T-helper 9 cell (primary cell): ENCODE measurements at places on chromosomes 4 and X.
A peak's percentile ranks its signal among the peaks of the same experiment; 100 is the strongest.

DNA sequence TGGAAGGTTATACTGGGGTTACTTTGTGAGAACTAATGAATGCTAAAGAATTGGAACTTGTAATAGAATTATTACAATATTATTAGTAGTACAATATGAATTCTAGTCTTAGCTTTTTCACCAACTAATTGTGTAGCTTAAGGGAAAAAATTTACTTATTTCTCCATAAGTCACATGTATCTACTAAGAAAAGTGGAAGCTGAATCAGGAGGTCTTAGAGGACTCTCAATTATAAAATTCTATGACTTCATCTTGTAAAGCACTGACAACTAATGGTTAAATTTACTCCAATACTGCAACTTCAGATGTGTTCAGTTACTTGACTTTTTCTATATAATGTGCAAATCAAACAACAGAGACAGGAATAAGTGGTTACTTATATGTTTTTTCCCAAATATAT lies 899 bp upstream of the TMPRSS11D start:
- no peak for DNase-seq

- DNase-seq: peak; percentile 40
Measured at GRCh38 chrX:101658661-101659491, 774 bp downstream of the ARMCX2 start.

DNA sequence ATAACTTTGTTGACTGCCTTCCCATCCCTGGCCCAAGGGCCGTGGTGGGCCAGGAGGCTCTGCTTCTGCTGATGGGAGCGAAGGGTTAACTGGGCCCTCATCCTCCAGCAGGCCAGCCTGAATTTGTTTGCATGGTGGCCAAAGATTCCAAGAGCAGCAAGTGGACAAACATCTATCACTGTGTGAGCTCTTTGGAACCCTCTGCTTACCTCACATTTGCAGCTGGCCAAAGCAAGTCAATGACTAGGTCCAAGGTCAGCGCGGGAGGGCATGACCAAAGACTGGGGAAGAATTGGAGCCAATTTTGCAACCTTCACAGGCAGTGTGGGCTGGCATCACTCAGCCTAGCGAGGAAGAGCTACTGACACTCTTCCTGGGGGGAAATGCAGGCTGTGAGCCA lies 67.8 kb upstream of the ATP6AP2 start:
- DNase-seq: no peak

- no peak for DNase-seq
Measured at GRCh38 chr4:8282742-8283141, 13.2 kb downstream of the HTRA3 start.

- DNase-seq: no peak
Measured at GRCh38 chr4:140315019-140315418, 58.4 kb upstream of the SCOC start.

DNA sequence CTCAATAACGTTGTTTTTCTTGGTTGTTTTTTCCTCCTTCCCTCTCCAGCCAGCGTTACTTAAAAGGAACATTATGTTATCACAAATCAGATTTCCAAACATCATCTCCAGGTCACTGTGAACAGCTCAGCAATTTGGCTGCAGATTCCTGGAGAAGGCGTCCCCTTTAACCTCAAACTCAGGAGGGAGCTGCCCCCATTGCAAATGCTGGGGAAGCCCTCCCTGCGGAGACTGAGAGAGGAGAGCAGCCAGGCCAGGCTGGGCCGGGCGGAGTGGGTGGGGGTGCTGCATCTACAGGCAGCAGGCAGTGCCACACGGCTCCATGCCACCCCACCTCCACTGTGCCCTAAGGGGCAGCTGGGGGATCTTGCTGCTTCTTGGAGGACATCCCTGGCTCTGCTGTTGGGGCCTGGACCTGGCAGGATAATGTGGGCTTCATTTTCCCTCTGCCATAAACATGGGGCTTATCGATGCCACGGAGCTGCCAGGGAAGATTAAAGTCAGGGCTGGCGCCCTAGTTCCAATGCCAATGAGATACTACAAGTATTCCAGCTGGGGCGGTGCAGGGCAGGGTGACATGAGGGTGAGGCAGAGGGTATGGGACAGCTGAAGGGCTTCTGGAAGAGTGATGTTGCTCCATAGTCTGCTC lies 148.8 kb downstream of the PJA1 start:
- DNase-seq: no peak

DNA sequence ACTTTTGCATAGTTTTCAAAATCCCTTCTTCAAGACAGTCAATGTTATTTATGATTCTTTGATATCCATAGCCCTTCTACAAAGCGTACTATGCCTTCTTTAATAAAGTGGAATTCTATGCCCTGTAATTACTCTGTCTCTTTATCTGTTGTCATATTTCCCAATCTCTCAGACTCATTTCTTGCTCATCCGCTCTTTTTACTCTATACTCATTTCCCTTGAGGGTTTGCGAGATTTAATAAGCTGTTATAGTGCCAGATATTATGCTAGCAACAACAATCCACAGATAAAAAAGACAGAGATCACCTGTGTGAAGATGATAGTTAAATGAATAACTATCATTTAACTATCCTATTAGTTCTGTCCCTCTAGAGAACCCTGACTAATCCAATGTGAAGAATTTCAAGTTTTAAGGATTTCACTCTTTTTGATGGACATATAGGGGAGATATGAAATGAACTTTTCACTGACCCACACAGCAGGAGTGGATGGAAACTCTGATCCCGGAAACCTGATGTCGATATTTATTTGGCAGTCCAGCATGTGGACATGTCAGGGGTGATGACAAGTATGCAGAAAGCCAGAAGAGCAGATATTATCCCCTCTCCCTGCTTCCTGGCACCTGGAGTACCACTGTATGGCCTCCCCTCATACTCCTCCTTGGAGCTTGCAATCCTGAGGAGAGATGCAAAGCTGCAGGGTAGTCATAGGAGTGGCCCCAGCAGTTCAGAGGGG lies 49.7 kb downstream of the TMEM156 start:
- DNase-seq: no peak

DNA sequence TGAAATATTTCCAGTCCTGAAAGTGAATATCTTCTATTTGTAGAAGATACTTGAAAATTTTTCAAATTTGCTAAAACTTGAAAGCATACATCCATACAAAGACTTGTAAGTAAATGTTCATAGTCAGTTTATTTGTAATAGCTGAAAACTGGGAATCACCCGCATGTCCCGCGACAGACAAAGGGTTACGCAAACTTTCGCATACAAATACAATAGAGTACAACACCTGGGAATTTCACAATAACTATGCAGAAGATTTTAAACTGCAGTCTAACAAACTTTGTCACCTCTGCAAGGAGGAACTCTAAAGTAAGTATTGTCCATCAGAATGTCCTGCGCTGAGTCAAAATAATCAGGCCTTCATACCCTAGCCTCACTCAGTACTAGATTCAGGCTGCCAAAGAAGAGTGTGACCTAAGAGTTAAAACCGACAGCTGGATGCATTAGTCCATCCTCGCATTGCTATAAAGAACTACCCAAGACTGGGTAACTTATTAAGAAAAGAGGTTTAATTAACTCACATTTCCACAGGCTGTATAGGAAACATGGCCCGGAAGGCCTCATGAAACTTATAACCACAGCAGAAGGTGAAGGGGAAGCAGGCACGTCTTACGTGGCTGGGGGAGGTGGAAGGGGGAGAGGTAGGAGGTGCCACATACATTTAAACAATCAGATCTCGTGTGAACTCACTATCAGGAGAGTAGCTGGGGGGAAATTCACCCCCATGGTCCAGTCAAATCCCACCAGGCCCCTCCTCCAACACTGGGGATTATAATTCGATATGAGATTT lies 60.4 kb downstream of the MMRN1 start:
- no peak for DNase-seq

DNA sequence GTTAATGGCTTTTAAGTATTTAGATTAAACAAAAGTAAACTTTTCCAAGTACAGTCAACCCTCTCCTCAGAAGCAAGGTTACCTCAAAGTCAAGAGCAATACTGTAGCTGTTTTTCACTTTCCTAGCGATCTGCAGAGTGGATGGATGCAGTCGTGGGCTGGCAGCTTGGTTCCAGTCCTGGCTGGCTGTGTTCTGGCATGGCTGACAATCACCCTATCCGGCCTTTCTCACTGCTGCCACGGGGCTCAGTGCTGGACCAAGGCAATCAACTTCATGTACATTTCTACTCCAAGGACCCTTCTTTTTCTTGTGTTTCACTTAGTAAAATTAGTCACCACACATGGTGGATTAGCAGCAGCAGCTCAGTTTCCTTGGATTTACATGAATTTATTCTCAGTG lies 208.3 kb downstream of the GABRB1 start:
- no peak for DNase-seq

DNA sequence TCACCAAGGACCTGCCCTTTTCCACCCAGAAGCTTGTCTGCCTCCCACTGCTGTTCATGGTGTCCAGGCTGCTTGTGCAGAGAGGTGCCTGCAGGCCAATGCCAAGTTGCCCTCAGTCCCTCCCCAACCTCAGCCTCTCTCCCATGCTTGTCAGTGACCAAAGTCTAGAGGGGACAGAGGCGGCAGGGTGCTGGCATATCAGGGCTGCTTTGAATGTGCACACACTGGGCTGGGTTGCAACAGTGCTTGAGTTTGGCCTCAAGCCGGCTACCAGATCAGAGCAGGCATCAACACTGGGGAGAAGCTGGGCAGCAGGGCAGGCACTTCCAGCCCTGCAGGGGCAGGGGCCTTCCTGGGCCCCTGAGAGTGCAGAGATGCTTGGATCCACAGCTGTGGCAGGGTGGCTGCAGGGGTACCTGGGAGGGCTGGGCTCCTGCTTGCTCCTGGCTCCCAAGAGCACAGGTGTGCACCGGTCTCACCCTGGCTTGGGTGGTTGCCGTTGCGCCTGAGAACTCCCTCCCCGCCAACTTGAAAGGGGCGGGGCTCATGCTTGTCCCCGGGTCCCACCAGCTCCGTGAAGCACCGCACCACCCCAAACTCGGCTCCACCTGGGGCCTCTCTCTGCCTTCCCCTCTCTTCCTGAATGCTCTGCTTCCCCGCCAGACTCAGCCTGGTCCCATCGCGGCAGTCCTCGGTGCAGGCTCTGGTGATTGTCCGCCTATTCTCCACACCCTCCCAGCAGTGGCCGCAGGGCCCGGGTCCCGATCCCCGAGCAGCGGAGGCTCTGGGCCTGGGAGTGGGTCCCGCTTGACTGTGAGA lies 1681.9 kb upstream of the ADGRL3 start:
- DNase-seq: no peak

DNA sequence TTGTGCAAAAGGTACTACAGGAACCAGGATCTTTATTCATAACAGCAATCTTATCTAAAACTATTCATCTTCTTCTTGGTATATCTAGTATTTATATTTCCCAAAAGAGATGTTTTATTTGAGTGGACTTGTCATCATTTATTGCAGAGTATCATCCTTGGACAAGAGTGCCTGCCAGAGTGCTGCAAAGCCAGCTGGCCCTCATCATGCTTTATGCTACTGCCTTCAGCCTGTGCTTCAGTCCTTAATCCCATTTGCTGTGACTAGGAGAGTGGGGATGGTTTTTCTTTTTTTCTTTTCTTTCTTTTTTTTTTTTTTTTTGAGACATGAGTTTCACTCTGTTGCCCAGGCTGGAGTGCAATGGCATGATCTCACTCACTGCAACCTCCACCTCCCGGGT lies 33.5 kb upstream of the ELF2 start:
- DNase-seq: no peak

GRCh38 chr4:102219129-102219528 lies 126.2 kb downstream of the SLC39A8 start:
- DNase-seq: no peak

DNA sequence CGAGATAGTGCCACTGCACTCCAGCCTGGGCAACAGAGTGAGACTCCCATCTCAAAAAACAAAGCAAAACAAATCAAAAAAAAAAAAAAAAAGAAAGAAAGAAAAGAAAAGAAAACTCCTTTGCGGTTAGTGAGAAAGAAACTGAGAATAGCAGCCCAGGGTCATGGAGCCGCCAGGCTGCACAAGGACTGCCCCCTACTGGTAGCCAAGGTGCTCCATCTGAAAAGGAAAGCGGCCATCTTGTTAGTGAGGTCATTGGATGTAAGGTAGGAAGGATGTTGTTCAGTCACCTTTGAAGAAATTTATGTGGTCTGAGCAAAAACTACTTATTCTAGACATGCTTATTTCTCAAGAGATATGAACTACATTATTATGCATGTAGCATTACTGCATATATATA lies 660.6 kb upstream of the TENM3 start:
- DNase-seq: no peak

GRCh38 chrX:65586491-65586890 lies 51.9 kb upstream of the LAS1L start:
- DNase-seq: no peak

GRCh38 chr4:15717086-15717485 lies 14.2 kb downstream of the BST1 start:
- no peak for DNase-seq

GRCh38 chr4:81380437-81380836 lies 91.3 kb downstream of the RASGEF1B start:
- DNase-seq: no peak

DNA sequence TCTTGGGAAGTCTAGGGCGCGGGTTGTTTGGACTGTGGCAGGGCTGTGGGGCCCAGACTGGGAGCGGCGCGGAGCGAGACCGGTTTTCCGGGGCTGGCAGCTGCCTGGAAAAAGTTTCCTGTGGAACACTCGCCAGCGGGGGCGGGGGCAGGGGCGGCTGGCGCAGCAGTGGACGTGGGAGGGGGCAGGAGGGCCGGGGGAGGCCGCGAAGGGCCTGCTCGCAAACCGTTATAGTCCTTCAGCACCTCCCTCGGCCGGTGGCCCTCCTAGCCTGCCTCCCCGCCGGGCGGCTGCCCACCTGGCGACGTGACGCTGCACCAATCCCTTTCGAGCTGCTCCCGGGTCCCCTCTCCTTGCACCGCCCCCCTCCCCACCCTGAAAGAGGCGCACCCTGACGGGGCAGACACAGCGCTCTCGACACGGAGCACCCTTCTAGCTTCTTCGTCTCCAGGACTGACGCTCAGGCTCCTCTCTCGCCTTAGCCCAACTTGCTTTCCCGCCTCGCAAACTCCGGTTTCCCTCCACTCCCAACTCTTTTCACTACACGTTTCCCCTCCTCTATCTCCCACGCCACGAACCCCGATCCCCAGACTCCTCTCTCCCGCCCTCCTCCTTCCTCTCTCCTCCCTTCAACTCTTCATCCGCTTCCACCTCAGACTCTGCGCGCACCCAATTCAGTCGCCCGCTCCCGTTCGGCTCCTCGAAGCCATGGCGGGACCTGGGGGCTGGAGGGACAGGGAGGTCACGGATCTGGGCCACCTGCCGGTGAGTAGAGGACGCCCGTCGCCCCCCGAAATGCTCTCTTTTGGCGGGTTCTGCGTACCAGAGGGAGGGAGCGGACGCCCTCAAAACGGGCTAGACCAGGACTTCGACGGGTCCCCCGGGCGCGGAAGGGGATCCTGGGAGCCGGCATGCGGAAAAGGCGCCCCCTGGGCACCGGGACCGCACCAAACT lies at the start of gene NRK:
Gene NRK (plus strand): TSS at position 402 of the 954 bp plus-strand sequence. CDS start 307 bp downstream, at position 709.
- no peak for DNase-seq

GRCh38 chr4:153755186-153755585 lies 4.6 kb downstream of the RNF175 start:
- DNase-seq: no peak

DNA sequence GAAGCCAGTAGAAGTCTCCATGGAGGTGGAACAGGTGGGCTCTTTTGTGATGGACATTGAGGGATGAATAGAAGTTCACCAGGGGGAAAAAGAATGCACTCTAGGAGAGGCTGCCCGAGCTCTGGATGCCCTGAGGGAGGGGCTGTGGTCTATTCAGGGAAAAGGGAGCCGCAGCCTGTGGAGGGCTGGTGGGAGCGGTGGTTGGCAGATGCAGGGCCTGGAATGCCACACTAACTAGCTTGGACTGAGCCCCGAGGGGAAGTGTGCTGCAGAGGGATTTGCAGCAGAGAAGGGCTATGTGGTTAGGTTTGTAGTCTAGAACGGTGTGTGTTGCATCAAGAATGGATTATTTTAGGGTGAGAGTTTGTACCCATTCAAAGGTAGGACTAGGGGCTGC lies 29.5 kb upstream of the PSAPL1 start:
- no peak for DNase-seq
